Prostate gland (tissue), 2 donors: ENCODE measurements at places on chromosomes 16 and 17.

- no peaks in the 10 kb centered on the region for H3K36me3 ChIP-seq
- H3K27ac ChIP-seq, result no peak overlapping the region
- DNase-seq, result no peak
- no peaks in the 10 kb centered on the region for H3K4me1 ChIP-seq
Measured at GRCh38 chr17:36133602-36134236, 30.1 kb downstream of the CCL4 start.

GRCh38 chr16:89744813-89745212 lies 23.5 kb downstream of the ZNF276 start:
- no peak overlapping the region for H3K4me3 ChIP-seq
- peaks cover 4% of the 10 kb centered on the region for H3K36me3 ChIP-seq
- DNase-seq, result no peak
- H3K27ac ChIP-seq, result no peak overlapping the region
- H3K4me1 ChIP-seq, result no peaks in the 10 kb centered on the region

- no peaks in the 10 kb centered on the region for H3K36me3 ChIP-seq
- no peak within 1 kb of the TSS for H3K4me3 ChIP-seq
- no peak within 1 kb of the TSS for H3K27ac ChIP-seq
- H3K27me3 ChIP-seq, result no peaks in the 10 kb centered on the region
- no peaks in the 10 kb centered on the region for H3K4me1 ChIP-seq
Measured at GRCh38 chr16:57970970-57971369, at the start of gene CNGB1. CNGB1 (minus strand) TSS chr16:57971128; CDS start chr16:57967286, 3,842 bp downstream.

- H3K27me3 ChIP-seq, result no peaks in the 10 kb centered on the region
- no peaks in the 10 kb centered on the region for H3K36me3 ChIP-seq
- H3K4me1 ChIP-seq, result no peaks in the 10 kb centered on the region
- H3K4me3 ChIP-seq, result no peak overlapping the region
- DNase-seq, result no peak
- H3K27ac ChIP-seq, result no peak overlapping the region
Measured at GRCh38 chr17:73650617-73651200, 6.5 kb upstream of the SDK2 start.

GRCh38 chr17:38660097-38661025 lies 14.4 kb downstream of the EPOP start:
- no peak for DNase-seq
- H3K4me1 ChIP-seq, result no peaks in the 10 kb centered on the region
- no peaks in the 10 kb centered on the region for H3K36me3 ChIP-seq
- no peak overlapping the region for H3K27ac ChIP-seq
- no peaks in the 10 kb centered on the region for H3K27me3 ChIP-seq
